H7 (cell line): ENCODE measurements at places on chromosomes 13 and 19. TPM values are rescaled to one million over a fixed set of nuclear protein-coding genes. Genes with fewer than 3 reads are reported as not detected.

C19orf85 gene
- 1.6 and 3.7 TPM in 2 replicates for total RNA-seq

S1PR5 gene
- 14.7 and 16.1 TPM in 2 replicates for total RNA-seq

PSG6 gene
- not detected in 2 replicates for total RNA-seq

- no peak for DNase-seq
Measured at GRCh38 chr19:35408284-35409171, 37.7 kb downstream of the GPR42 start.

- peak; percentile 94 for DNase-seq
Measured at GRCh38 chr19:44051650-44052402, at the start of gene ZNF223. TSS of gene ZNF223 (plus strand) at chr19:44052036. CDS start at chr19:44055177, 3,141 bp downstream.

CLC gene
- not detected in 2 replicates for total RNA-seq

GRCh38 chr13:110138010-110138699 lies 168.8 kb downstream of the COL4A1 start:
- DNase-seq: peak; percentile 91

LRRC63 gene
- total RNA-seq: not detected in 2 replicates

GRCh38 chr13:32878163-32878562 lies 138.1 kb upstream of the KL start:
- no peak for DNase-seq

GRCh38 chr13:37495046-37495445 lies 103.5 kb downstream of the POSTN start:
- DNase-seq: no peak

DNA sequence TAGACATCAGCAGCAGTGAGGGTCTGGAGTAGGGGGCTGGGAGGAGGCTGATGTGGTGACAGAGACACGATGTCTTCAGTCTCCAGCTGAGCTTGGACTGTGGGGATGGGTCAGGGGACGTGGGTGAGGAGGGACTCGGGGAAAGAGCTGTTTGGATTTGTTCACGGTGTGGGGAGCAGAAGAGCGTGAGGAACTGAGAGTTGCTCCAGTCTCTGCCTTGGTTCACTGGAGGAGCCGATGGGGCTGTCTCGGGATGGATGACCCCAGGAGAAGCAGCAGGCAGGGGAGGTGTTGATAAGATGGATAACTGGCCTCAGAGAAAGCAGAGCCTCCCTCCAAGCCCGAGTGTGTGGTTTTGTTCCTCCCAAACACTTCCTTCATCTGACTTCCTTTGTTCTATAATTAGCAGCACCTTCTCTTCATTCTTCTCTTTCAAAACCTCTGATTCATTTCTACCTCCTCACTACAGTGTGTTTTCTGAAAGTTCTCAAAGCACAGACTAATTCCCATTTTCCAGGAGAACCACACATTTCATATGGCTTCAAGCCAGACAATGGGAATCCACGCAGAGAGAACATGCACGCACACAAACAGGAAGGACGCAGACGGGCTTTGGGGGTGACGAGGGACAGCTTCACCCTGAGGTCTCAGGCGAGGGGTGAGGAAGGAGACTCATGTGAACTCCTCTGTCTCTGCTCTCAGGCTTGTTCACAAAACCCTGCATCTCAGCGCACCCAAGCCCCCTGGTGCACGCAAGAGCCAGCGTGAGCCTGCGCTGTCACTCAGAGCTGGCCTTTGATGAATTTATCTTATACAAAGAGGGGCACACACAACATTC lies 18.6 kb downstream of the LAIR2 start:
- DNase-seq: no peak

- DNase-seq: peak; percentile 61
Measured at GRCh38 chr13:113776231-113777125, 17.5 kb downstream of the TMEM255B start.

DNA sequence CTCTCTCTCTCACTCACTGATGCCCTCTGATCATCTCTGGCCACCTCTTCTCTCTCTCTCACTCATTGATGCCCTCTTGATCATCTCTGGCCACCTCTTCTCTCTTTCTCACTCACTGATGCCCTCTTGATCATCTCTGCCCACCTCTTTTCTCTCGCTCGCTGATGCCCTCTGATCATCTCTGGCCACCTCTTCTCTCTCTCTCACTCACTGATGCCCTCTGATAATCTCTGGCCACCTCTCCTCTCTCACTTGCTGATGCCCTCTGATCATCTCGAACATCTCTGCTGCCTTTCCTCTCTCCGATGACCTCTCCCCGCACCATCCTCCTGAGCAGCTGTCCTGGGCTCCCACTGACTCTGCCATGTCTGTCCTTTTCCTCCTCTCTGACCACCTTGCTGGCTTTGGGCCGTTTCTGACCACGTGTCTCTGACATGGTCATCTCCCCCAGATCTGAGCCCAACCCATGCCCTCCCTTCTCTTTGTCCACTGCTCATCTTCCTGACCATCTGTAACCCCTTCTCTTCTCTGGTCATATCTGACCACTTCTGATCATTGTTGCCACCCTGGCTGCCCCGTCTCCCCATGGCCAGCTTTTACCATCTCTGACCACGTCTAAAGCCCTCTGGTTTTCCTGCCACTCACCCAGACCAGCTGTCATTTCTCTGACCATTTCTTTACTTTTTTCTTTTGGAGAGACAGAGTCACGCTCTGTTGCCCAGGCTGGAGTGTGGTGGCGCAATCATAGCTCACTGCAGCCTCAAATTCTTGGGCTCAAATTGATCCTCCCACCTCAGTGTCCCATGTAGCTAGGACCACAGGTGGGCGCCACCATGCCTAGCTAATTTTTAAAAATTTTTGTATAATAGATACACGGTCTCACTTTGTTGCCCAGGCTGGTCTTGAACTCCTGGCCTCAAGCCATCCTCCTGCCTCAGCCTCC lies 2.4 kb downstream of the LRFN3 start:
- no peak for DNase-seq

DNA sequence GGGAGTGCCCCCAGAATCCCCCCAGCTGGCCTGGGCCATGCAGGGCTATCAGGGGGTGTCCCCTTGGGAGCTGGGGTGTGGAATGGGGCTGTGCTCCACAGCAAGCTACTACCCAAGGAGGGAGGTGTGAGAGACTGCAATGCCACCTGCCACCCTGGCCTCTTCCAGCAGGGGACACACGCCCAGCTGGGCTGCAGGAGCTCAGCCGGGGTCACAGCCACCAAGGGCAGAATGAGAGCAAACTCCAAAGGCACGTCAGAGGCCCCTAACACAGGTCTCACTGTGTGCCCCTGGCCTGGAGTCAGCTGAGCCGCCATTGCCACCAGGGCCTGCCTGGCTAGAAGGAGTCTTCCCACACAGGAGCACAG lies 55.5 kb downstream of the MLLT1 start:
- no peak for DNase-seq

- peak; percentile 53 for DNase-seq
Measured at GRCh38 chr13:28854657-28855056, 34.5 kb downstream of the MTUS2 start.

DNA sequence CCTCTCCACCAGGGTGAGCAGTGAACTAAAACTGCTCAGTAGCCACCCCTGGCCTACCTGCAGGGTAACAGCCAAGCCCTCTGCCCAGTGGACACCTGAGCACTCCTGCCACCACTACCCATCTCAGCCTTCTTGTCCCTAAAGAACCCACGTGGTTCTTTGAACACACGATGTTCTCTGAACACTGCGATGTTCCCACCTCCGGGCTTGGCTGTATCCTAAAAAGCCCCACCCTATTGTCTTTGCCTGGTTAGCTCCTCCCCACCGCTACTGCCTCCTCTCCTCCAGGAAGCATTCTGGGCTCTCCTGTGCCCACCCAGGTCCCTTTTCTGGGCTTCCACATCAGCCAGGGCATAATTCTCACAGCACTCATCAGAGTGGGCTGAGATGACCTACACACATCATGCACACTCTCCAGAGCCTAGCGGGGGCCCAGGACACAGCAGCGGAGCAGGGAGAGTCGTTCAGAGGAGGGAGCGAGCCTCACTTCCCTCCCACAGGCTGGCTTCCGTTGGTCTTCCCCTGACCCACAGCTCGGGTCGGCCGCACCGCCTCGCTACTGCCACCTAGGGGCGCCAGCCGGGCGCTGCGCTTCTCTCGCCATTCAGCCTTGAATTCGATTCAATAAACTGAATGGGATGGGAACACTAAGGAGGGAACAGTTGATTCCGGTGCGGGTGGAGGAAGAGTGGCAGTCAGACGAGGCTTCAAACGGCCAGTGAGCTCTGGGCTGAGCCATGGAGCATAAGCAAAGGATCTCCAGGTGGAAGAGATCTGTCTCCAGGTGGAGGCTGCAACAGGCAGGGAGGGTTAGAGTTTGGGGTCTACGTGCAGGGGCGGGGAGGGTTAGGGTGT lies 3.2 kb downstream of the ELAVL1 start:
- peak; percentile 94 for DNase-seq

- DNase-seq: no peak
Measured at GRCh38 chr19:19445911-19446361, 40.5 kb downstream of the GATAD2A start.

CATSPERD gene
- 0.03 TPM in 1 of 2 replicates, not detected in the other for total RNA-seq

NOVA2 gene
- total RNA-seq: 0.11 and 0.35 TPM in 2 replicates
